Ovary (tissue), 10 donors: ENCODE measurements at places on chromosomes 5 and 9.

- DNase-seq: no peak
Observed at GRCh38 chr9:120562861-120563443, 17.0 kb downstream of the CDK5RAP2 start.

DNA sequence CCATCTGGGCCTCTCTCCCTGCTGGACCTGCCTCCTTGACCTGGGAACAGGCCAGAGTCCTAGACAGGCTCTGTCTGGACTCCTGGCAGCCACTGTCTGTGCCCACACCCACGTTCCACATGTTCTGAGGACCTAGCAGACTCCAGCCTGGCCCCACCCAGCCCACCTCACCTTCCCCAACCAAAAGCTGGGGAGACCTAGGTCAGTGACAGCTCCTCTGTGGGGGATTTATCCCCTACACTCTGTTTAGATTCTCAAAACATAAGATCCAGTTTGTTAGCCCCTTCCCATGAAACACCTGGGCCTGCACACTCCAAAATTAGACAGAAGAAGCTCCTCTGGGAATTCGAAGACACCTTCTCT is 59.8 kb upstream of the ADAMTS2 start:
- no peak for DNase-seq

- no peak for DNase-seq
Observed at GRCh38 chr5:44619875-44620610, 188.7 kb upstream of the MRPS30 start.

- DNase-seq: no peak
Observed at GRCh38 chr5:32323741-32324140, 11.0 kb upstream of the MTMR12 start.

DNA sequence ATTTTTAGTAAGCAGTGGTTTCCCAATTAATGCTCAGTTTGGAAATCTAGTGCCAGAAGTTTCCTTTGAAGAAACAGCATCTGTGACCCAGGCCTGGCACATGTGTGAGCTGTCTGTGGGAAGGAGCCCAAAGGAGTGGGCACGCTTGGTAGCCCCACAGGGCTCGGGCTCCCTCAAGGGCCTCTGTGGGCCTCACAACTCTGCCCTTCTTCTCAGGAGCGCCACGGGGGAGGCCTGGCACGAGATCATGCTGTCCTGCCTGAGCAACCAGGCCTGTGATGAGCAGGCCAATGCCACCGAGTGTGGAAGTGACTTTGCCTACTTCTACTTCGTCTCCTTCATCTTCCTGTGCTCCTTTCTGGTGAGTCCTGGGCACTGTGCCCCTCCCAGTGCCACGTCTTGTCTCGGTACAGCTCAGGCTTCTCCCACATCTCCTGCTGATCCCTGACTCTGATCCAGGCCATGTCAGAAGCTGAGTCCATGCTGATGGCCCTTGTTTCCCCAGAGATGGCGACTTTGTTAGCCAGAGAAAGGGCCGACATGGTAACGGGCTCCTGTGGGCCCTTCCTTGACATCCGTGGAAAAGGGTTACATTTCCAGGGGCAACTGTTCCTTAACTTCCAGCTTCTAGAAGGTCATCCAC is 200.4 kb downstream of the CACNA1B start:
- no peak for DNase-seq

- DNase-seq: no peak
Observed at GRCh38 chr5:136141561-136141960, 8.9 kb downstream of the SMAD5 start.

GRCh38 chr5:157486861-157487260 is 26.8 kb downstream of the NIPAL4 start:
- no peak for DNase-seq

- no peak for DNase-seq
Observed at GRCh38 chr5:38009749-38010358, 170.0 kb upstream of the GDNF start.

GRCh38 chr5:6222121-6222520 is 156.2 kb downstream of the MED10 start:
- no peak for DNase-seq

DNA sequence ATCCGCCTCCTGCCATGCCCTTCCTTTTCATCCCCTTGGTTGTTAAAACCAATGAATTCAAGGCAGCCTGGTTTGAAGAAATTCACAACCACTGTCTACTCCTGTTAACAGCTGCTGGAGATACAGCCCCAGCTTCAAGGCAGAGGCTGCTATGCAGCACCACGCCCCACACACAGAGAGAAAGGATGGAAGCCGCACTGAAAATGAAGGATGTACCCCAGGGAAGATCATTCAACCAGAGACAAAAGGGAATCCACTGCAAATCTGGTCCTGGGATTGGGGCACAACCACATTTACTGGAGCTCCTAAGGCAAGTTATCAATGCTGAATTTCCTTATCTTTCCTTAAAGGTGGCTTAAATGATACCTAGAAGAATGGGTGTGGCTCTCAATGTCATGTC is 58.7 kb downstream of the DPYSL3 start:
- no peak for DNase-seq

GRCh38 chr5:5902678-5903646 is 475.4 kb downstream of the MED10 start:
- DNase-seq: no peak

DNA sequence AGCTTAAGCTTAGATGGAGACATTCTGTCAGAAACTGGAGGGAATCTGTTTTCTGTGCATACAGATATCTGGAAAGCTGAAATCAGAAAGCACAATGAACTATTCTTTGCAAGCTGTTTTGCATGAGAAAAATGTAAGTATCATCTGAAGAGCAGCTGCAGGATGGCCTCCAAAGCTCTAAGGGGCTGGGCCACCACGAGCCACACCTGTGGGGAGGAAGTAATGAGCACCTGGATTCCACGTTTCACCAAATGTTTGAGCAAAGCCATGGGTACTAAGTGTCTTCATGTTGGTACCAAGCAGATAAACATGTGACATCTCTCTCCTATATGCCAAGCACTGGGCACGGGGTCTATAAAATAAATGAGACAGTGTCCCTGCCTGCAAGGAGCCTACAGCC is 199.3 kb downstream of the TTLL11 start:
- no peak for DNase-seq

- DNase-seq: no peak
Observed at GRCh38 chr9:100455470-100455869, 17.5 kb upstream of the TMEFF1 start.

GRCh38 chr9:4138180-4138579 is 161.7 kb downstream of the GLIS3 start:
- no peak for DNase-seq

GRCh38 chr5:139474890-139475791 is 4.3 kb downstream of the SMIM33 start:
- DNase-seq: peak; percentile 53

- no peak for DNase-seq
Observed at GRCh38 chr5:145739843-145740242, 95.3 kb downstream of the PRELID2 start.

DNA sequence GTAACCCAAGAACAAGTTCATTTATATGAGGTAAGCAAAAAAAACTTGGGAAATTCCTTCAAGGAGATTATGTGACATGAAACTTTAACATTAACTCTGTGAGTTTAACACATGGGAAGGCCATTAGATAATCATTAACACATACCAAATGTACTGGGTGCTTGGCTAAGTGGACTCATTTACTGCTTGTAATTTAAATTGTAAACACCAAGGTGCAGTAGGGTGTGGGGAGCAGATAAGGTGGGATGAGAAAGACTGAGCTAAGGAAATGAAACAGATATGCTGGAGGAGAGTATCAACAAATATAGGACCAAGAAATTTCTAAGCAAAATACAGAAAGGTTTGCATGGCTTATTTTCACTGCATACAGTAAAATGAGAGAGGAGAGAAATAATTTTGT is 2384.8 kb upstream of the ACO1 start:
- DNase-seq: no peak

DNA sequence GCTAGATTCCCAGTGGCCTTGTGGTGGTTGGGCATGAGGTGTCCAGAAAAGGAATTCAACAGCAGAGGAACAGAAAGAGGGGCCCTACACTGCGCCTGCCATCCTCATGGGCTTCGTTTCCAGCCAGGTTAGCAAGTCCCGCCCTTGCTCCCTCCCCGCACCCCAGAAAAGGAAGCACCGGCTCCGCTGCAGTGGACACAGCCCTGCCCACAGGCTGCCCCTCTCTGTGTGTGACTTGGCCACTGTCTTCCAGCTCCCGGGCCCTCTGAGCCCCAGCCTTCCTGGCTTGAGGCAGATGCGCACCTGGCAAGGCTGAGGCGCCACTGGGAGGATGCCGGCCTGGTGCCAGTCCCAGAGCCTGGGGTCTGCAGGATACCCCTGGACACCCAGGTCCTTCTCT is 305.0 kb upstream of the IRX4 start:
- DNase-seq: no peak

GRCh38 chr9:89541798-89542197 is 43.9 kb upstream of the SEMA4D start:
- no peak for DNase-seq

DNA sequence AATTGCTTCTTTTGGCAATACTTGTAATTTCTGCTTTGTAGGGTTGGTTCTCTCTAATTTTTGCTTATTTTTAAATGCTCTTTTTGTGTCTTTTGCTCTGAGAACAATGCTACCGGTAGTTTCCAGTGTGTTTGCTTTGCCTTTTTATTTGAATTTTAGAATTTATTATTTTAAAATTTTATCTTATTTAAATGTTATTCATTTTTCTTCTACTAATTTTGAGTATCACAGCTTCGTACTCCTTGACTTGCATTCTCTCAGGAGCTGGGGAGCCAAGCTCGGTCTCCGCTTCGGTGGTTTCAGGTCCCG is 45.9 kb downstream of the ANXA2R start:
- no peak for DNase-seq

DNA sequence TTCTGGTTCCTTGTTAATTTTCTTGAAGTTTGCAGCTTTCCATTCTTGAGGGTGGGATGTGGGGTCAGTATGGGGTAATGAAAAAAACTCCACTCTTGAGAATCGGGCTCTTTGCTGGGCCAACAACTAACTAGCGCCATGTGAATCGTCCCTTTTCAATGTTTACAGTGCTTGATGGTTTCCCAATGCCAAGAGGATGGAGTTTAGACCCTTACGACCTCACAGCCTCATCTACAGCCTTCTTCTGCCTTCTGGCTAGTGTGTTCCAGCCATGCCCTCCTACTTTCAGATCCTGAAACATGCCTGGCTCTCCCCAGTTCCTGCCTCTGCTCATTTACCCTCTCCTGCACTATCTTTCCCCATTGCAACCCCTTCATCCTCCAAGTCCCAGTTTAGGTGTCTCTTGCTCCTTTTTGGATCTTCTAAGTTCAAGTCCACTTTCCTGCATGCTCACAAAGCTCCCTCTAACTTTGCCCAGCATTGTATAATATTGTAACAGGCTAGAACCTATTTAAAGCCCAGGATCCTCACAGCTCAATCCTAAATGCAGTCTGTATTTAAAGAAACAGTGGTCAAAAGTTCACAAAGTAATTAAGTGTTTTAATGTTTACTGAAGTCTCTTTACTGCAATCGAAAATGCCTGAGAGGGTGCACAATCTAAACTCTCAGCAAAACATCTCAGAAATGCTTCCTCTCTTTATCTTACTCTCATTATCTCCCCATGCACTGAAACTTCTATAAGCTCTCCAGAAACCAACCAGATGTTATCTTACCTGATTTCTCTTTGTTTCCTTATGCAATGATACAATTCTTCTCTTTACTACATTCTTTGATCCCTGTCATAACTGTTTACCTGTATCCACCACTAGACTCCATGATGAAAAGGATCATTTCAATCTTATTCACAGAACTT is 20.6 kb upstream of the CAST start:
- no peak for DNase-seq

DNA sequence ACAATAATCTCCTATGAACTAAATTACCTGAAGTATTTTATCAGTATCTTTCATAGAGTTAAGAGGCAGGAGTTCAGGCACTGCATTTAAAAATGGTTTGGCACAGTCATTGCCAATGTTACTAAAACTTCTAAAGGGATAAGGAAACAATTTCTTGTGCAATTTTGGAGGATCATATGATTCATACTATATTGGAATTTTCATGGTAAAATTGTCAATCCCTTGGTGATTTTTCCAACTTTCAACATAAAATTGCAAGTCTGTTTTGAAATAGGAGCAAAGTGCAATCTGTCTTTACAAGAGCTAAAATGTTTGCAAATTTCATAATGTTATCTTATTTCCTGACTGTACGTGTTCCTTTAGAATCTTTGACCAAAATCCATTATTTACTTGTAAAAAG is 211.1 kb downstream of the DMRTA1 start:
- no peak for DNase-seq

DNA sequence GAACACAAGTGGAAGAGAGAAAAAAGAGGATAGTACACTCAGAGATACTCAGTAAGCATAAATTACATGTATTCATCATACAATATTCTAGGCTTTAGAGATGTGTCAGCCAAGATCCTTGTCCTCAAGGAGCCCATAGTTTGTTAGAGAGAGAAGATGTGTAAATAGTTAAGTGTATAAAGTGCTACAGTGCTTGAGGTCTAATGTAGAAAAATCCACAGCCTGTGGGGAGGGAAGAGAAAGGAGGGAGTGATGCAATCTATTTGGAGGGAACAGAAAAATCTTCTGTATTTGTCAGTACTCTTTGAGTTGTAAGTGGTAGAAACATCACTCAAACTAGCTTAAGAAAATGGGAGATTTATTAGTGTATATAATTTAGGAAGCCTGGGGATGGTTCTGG is 81.9 kb downstream of the PALM2AKAP2 start:
- DNase-seq: no peak

GRCh38 chr9:34262971-34263370 is 66.1 kb downstream of the KIF24 start:
- no peak for DNase-seq

- no peak for DNase-seq
Observed at GRCh38 chr9:108710424-108710823, 145.4 kb downstream of the ACTL7B start.

DNA sequence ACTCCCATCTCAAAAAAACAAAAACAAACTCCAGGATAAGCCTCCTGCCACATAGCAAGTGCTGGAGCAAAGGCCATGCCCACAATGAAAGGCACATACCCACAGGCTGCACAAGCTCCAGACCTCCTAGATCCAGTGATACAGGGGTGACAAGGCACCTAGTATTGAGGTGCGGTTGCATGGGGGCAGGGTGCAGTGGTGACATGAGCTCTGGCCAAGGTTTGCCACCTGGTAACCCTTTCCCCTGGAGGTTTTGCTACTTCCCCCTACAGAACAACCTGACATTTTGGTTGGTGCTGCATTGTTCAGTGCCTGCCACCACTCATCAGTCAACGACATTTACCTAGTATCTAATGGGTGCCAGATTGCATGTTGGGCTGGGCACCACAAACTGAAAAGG is 14.5 kb downstream of the CDKN2AIPNL start:
- DNase-seq: no peak

DNA sequence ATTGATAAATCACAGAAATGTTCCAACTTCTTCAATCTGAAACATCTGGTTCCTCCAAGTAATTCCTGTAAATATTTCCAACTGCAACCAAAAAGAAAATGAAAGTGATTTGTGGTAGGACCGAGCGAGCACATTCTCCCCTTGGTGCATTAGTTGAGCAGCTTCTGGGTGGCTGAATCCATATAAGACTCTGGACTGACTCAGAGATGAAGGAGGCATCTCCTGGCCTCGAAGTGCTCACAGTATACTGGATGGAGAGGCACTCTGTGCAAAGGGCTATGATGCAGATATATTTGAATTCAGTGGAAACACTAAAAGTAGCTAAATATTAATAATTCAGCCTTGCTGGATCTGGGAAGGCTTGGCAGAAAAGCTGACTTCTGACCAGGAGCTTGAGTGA is 265.0 kb downstream of the MARCHF11 start:
- DNase-seq: no peak
